Kidney (tissue), 22 donors: ENCODE measurements at places on chromosomes 1 and 21.

DNA sequence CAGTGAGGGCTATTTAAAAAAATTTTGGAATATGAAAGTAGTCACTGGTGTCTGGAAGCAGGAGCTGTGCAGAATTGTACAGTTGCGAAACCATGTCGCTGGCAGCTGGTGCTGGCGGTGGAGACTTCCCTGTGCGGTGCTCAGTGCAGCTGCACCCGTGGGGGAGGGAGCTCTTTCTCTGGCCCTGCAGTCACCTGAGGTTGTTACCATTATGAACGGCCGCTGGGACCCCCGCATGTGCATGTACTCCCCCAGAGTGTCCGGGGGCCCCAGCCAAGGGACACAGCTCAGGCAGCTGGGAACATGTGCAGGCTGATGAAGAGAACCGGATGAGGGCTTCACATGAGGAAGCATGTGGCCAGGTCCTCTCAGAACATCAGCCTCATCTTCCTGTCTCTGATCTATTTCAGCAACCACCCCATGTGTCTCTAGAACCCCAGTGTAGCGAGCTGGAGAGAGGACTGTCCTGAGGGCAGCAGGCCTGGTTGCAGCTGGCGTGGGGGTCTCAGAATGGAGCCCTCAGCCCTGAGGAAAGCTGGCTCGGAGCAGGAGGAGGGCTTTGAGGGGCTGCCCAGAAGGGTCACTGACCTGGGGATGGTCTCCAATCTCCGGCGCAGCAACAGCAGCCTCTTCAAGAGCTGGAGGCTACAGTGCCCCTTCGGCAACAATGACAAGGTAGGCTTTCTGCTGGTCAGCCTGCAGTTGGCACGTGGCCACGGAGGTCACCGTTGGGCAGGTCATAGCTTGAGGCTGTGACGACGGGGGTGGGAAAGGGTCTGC lies at the start of gene TRPM2:
TRPM2 (plus strand) TSS at position 431 of the 780 bp plus-strand sequence; CDS start at position 511, 80 bp downstream.
- DNase-seq: peak; percentile 44

- no peak for DNase-seq
Observed at GRCh38 chr1:53519421-53519820, 60.2 kb downstream of the DMRTB1 start.

DNA sequence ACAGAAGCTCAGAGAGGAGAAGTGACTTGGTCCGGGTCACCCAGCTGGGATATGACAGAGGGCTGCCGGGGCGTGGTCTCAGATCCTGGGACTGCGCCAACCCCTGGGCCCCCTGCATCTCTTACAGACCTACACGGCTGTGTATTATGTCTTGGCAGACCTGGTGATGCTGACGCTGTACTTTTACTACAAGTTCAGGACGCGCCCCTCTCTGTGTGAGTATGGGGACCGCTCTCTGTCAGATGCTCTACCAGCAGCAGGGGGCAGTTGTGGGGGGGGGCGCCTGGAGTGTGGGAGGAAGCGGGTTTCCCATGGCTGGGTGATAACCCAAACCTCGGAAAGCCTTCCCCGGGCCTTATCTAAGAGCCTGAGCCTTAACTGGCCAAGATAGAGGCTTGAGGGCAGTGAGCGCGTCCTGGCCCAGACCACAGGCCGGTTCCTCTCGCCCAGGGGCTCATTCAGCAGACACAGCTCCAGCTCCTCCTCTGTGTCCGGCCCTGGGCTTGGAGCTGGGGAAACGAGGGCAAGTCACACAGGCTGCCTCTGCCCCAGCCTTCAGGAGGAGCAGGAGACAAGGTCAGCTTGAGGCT lies 13.3 kb downstream of the SLC66A1 start:
- DNase-seq: no peak

- DNase-seq: no peak
Observed at GRCh38 chr1:114756009-114756892, 1.5 kb downstream of the CSDE1 start.

- no peak for DNase-seq
Observed at GRCh38 chr1:114587203-114587991, 6.0 kb upstream of the BCAS2 start.

DNA sequence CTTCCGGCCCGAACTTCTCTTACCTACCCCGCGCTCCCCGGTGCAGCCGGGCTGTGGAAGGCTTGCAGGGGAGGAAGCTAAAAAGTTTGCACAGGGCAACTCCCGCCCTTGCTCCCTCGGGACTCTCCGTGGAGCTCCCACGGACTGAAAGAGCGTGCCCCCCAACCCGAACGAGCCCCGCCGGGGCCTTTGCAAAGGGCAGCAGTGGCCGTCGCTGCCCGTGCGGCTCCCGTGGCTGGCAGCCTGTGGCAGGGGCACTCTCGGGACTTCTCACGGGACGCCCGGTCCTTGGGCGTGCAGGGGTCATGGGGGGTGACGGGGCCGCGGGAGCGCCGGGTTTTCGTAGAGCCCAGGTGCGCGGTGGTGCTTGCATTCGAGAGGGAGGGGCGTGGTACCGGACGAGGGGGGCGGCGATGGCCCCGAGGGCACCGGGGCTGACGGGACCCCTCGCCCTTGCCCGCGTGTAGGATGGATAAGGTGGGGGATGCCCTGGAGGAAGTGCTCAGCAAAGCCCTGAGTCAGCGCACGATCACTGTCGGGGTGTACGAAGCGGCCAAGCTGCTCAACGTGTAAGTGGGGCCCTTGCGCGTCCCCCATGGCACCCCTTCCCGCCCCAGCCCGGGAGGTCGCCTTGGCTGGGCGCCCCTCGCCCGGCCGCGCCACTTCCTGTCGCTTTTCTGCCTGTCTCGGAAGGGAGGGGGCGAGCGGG lies 711 bp downstream of the GADD45A start:
- peak; percentile 34 for DNase-seq

DNA sequence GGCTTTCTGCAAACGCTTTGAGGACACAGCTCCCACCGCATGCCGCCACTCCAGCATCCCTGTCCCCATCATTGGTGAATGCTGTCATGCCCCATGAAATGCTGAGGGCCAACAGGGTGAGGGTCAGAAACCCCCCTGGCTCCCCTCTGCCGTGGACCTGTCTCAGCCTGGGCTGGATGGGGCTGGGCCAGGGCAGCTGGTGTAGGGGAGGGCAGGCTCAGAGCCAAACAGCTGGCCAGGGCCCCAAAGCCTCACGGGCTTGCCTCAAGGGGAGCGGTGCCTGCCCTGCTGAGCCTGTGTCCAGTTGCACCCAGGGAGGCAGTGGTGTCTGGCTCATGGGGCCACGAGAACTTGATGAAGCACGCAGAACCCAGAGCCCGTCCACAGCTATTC lies 49.7 kb downstream of the S100B start:
- no peak for DNase-seq

GRCh38 chr1:93694819-93695218 lies 13.2 kb upstream of the BCAR3 start:
- DNase-seq: no peak

DNA sequence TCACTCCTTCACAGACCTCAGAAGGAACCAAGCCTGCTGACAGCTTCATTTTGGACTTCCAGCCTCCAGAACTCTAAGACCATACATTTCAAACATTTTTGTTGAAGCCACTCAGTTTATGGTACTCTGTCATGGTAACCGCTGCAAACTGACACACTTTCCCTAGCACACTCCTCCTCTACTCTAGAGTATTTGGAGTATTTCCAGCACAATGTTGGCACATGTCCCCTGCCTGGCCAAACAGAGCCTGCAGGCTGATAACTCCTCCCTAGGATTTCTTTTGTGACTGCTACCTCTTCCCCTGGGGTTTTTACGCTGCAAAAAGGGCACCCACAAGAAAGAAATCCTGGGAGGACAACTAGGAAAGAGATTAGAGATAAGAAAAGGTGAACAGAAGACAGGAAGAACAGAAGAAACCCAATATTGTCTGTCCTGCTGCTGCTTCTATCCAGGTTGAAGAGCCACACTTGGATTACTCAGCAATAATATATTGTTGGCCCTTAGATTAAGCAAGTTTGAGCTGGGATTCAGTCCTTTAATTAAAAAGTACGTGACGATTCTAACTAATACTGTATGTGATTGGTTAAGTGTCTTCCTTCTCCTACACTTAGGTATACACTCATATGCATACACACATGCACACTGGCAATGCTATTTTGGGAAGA lies 844.1 kb downstream of the LTN1 start:
- DNase-seq: no peak

DNA sequence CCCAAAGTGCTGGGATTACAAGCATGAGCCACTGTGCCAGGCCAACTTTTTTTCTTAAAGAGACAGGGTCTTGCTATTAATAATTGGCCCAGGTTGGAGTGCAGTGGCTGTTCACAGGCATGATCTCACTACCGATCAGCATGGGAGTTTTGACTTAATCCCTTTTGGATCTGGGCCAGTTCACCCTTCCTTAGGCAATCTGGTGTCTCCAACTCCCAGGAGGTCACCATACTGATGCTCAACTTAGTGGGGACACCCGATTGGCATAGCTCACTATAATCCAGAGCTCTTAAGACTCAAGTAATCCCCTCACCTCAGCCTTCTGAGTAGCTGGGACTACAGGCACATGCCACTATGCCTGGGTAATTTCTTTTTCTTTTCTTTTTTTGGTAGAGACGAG lies 64.2 kb upstream of the SCYL3 start:
- DNase-seq: no peak

DNA sequence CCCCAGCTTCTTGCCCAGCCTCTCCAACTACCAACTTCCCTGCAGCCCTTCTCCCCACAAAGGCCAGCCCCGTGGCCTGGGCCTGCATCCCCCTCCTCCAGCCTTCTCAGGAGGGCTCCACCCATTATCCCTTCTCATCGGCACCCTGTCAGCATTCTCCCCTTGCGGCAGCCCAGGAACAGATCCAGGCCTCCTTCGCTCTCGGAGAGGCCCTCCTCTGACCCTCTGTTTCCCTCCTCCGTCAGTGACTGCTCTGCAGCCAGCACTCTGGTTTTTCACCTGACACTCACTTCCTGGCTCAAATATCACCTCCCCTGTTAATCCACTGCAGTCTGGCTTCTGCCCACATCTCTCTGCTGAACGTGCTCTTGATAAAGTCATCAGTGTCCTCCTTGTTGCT lies 17.5 kb downstream of the ADGRB2 start:
- no peak for DNase-seq

DNA sequence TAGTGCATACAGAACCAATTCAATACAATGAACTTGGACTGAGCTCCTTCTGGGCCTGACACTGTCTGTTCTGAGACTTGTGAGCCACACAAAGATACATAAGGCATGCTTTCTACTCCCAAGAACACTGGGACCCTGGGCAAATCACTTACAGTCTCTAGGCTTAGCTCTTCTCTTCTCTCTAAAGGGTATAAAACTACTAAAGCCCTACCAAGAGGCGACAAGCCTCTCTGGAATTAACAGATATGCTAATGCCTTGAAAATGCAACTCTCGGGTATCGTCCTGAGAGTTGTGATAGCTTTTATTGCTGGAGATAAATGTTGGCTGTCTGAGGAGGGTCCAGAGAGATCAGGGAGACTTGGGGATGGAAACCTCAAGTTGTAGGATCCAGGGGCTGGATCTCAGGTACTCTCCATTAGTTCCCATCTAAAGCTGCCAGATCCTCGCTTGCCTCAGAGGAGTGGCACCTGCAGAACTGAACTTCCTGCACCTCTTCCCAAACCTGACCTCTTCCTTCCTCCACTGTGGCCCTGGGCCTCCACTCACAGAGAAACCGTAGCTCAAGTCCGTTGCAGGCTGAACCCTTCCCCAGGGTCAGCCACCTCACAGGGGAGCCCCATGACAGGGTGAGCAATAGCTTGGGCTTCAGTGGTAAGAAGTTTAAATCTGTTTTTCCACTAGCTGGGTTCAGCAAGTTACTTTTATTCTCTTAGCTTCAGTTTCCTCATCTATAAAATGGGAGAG lies 11.5 kb upstream of the CFAP45 start:
- DNase-seq: no peak

- DNase-seq: no peak
Observed at GRCh38 chr1:213484333-213484732, 433.3 kb downstream of the RPS6KC1 start.

DNA sequence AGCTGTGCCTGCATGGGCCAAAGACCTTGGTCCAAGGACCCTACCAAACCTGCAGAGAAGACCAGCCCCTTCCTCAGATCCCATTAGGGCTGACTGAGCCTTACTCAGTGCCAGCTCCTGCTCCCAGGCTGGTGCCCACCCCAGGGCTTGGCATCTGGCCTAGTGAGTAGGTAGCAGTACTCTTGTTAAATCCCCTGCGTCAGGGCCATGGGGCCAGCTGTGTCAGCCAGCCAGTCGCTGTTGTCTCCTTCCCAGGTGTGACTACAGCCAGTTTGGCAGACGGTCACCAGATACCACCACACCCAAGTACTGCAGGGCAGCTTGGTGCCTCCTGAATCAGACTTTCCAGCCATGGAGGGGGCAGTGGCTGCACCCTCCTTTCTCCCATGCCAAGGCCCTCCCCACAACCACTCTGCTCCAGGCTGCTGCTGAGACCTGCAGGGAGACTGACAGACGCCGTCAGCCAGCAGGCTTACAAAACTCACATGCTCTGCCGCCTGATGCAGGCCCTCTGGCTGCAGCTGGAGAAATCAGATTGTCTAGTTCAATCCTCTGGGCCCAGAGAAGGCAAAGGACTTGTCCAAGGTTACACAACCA lies 3.0 kb downstream of the TENT5B start:
- no peak for DNase-seq

DNA sequence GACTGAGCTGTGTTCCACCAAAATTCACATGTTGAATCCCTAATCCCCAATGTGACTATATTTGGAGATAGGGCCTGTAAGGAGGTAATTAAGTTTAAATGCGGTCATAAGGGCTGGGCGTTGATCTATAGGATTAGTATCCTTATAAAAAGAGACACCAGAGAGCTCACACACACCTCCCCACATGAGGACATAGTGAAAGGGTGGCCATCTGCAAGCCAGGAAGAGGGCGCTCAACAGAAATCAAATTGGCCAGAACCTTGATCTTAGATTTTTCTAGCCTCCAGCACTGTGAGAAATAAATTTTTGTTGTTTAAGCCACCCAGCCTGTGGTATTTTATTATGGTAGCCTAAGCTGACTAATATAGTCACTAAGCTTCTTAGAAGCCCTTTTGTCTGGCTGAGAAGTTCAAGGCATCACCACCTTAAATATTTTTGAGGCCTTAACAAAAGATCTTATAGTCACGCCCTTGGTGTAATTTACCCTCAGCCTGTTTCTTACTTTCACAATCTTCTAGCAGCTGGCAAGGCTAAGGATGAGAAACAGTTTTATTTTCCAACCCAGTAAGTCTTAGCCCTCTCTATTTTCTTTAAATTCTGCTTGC lies 28.8 kb downstream of the GORAB start:
- no peak for DNase-seq

- no peak for DNase-seq
Observed at GRCh38 chr1:207461649-207462048, 7.5 kb downstream of the CR2 start.

DNA sequence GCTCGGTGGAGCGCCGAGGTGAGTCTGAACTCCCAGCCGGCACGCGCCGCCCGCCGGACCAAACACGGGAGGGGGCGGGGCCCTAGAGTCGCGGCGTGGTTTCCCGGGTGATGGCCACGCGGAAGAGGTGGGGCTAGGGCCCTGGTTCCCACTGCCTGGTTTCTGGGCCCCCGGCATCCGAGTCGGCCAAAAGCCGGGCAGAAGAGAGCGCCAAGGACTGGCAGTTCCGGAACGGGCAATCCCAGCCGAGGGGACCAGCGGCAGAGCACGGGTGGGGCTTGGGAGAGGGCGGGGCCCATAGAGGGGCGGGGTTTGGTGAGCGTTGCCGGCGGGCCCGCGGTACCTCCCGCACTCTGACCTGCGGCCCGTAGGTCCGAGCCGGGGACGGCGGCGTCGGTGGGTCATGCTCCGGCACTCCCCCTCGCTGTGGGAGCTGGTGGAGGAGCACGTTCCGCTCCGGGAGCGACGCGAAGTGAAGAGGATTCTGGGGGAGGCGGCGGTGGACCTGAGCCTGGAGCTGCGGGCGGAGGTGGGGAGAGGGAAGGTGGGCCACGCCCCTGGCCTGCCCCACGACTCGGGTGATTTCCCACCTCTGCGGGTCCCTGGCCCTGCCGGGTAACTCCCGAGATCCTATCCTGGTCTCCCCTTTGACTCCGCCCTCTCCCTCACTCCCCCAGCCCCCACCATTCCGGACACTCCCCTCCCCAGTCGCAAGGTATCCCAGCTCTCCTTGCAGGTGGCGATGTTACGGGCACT lies at the start of gene CCDC24:
CCDC24 (plus strand) TSS at position 124 of the 756 bp plus-strand sequence; CDS start at position 404, 280 bp downstream.
- DNase-seq: peak; percentile 92
